ENCODE measurements at places on chromosomes 2 and 18.
A peak's percentile ranks its signal among the peaks of the same experiment; 100 is the strongest.

DNA sequence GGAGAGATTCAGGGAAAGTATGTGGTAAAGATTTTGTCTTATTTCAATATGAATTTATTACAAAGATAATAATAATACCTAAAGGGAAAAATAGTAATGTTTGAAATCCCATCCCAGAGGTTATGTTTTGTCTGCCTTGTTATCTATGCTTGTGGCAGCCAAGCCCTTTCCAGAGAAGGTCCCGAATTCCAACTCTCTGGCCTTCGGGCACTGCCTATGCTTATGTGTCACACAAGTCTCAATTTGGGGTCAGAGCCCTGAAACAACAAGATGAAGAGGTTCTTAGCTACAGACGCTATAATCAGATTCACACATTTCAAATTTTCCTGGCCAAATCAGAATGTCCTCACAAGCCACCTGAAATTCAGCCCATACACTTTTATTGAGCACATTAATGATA lies 59.9 kb downstream of the DNER start:
- no peak for DNase-seq

GRCh38 chr18:41724195-41724594 lies 230.8 kb upstream of the PIK3C3 start:
- DNase-seq, result no peak

- DNase-seq, result peak; percentile 74
These were observed 253.3 kb upstream of the OSR1 start for GRCh38 chr2:19611491-19612332.

GRCh38 chr2:200306196-200306930 lies at the start of gene SPATS2L:
Gene SPATS2L, plus strand, starts transcription at chr2:200306693. Its CDS starts 82,552 bp downstream, at chr2:200389245.
- DNase-seq, result no peak

DNA sequence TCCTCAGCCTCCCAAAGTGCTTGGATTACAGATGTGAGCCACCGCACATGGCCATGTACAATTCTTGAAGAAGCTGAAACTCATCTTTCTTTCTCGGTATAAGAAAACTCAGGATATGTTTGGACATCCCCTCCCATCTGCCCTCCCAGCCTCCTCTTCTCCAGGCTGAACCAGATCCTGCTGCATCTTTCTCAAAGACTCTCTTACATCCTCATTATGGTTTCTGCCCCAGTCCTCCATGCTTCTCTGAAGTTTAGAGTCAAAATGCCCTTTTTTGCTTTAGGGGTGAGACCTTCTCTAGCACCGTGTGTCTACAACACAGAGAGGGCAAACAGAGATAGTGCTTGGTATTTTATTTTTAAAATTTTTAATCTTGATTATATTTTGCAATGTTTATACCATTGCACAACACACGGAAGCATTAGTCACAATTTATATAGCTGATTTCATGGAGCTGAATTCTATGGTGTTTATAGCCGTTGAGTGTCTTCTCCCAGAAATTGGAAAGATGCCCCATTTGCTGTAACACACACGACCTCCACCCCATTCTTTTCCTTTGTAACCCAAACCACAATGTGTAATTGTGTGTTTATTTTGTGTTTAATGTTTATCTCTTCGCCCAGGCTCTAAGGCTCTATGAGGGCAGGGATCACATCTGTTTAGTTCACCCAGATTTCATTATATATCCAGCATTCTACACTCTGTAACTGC lies 206.0 kb upstream of the TNP1 start:
- peak; percentile 84 for DNase-seq

- no peak for DNase-seq
These were observed 329.3 kb downstream of the GPD2 start for GRCh38 chr2:156765450-156765849.

DNA sequence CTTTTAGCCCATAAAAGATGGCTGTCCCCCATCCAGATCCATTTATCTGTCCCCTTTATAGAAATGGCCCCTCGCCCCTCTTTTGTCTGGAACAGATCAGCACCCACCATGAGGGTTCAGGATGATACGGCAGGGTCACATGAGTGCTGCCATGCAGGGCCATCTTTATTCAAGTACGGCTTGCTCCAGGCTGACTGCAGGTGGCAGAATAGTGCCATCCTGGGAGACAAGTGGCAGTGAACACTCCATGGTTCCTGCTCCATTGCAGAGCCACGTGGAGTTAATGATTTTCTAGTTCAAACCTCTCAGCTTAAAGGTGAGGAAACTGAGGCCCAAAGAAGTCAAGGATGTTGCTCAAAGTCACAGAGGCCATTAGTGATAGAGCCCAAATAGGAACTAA lies 180.6 kb downstream of the CLIP4 start:
- no peak for DNase-seq

DNA sequence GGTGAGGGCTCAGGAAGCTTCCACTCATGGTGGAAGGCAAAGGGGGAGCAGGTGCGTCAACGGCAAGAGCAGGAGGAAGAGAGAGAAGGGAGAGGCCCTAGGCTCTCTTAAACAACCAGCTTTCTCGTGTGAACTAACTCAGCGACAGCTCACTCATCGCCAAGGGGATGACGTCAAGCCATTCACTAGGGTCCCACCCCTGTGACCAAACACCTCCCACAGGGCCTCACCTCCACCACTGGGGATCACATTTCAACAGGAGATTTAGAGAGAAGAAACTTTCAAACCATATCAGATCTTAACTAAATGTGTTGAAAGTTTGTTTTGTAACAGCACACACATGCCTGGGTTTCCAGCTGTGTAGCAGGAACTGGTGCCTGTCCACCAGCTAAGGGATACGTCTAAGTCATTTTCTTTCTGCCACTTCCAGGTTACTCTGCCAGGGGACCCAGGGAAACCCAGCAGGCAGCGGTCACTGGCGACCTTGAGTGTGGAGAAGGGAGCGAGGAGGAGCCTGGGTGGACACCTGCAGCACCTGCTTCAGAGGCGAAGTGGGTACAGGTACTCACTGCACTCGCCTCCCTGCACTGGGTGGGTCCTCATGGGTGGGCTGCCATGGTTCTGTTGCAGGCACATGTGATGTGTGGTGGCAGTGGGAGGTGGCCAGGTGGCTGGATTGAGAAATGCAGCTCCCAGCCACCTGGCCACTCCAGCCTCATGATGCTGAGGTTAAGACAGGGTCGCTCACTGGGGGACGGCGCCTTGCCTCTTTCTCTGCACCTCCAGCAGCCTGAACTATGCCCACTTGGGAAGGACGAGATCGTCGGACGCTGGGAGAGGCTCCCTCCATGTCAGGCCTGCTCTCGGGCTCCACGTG lies 8.4 kb upstream of the GPC1 start:
- DNase-seq, result no peak

GRCh38 chr18:33583901-33584300 lies 5.9 kb downstream of the ASXL3 start:
- no peak for DNase-seq

GRCh38 chr2:189425676-189426075 lies 15.6 kb upstream of the WDR75 start:
- DNase-seq, result no peak
